ENCODE measurements at places on chromosomes 2 and 18.

DNA sequence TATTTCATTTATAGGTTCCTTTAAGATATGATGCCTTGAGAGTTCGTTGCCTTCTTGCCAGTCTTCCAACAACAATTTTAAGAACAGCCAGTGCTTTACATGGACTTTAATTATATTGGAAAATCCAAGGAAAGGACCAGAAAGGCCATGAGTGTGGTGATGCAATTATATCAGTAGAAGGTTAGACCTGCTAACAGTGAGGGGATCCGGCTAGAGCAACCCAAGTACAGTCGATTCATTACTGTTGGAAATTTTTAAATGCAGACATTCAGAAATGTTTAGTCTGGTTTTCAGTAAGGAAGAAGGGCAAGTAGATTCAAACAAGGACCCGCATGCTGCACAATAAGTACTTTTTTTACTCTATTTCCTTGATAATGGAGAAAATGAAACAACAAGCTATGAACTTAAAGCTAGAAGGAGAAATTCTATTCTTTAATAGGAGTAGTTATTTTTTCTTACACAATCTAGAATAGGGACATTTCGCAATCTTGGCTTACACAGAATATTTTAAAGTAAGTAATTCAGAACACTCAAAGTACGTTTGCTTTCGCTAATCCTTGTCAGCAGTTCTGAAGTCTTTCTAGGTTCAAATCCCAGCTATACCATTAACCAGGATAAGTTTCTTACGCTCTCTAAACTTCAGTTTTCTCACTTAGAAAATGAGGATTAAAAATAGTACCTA is 405.5 kb downstream of the MEIS1 start:
- no peak for DNase-seq

DNA sequence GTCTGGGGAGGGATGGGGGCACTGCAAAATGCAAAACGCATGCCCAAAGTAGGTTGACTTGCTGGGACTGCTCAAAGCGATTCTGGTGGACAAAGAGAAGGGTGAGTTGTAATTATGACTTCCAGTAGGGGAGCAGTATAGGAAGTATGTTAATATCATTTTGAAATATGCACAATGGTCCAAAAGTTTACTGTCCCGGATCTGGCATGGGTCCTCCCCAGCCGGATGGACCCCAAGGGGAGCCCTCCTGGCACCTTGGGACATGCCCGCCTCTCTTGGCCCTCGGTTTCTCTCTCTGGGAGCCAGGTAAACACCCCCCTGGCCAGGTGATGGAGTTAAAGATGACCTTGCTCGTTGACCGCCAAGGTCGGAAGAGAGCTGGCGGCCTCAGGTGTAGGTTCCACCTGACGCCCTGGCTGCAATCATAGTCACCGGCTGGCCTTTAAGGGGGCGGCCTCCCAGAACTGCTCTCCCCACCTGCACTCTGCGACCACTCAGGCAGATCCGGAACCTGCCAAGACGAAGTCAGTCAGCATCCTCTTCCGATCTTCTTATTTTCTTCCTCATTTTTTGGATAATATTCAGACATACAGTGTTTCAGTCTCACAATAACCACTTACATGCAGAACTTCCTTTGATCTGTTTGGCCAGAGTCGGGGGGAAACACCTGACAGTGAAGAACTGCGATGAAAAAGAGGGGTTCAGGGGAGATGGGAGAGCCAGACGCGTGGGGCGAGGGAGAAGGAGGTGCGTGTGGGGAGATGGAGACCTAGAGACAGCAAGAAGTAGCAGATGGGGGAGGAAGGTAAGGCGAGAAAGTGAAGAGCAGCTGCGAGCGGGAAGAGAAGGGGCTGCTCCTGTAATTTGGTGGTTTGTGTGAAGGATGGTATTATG is 148.3 kb downstream of the MEIS1 start:
- DNase-seq, result no peak

- DNase-seq, result no peak
Measured at GRCh38 chr2:203694191-203694590, 12.2 kb upstream of the CD28 start.

DNA sequence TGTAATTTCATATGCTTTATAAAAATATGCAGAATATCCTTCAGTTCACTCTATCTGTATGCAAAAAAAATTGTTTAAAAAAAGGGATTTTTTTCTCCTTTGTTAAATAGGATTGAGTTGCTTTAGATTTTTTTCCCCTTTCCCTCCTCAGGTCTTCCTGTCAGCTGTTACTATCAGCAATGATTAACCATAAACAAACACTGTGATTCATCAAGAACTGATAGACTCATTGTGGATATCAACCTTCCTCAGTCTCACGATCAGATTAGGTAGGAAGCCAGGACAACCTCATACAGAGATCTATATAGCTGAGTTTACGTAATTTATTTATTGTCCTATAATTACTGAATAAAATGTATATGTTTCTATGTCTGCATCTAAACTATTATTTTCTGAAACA is 2136.2 kb upstream of the CELF4 start:
- DNase-seq, result no peak

DNA sequence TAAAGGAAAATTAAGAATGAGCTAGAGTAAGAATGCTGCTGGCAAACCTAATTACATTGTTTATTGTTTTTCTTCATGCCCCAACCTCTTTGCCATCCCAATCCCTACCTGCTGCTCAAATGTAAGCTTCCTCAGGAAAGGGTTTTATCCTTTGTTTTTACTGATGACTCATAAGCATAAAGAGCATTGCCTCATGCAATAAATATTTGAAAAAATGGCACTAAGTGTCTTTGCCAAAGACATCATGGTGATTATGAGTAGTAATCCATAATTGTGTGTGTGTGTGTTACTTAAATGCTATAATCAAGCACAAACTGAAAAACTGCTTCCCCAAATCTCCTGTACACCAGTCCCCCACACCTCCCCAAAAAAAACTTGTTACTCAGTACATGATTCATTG is 53.4 kb downstream of the DNER start:
- no peak for DNase-seq

- no peak for DNase-seq
Measured at GRCh38 chr2:158580760-158581159, 124.0 kb downstream of the PKP4 start.
